ENCODE measurements at places on chromosomes 11 and 22.

- no peak for DNase-seq
Observed at GRCh38 chr11:15629690-15630321, 515.1 kb downstream of the INSC start.

- no peak for DNase-seq
Observed at GRCh38 chr11:115645631-115646317, 141.6 kb upstream of the CADM1 start.

DNA sequence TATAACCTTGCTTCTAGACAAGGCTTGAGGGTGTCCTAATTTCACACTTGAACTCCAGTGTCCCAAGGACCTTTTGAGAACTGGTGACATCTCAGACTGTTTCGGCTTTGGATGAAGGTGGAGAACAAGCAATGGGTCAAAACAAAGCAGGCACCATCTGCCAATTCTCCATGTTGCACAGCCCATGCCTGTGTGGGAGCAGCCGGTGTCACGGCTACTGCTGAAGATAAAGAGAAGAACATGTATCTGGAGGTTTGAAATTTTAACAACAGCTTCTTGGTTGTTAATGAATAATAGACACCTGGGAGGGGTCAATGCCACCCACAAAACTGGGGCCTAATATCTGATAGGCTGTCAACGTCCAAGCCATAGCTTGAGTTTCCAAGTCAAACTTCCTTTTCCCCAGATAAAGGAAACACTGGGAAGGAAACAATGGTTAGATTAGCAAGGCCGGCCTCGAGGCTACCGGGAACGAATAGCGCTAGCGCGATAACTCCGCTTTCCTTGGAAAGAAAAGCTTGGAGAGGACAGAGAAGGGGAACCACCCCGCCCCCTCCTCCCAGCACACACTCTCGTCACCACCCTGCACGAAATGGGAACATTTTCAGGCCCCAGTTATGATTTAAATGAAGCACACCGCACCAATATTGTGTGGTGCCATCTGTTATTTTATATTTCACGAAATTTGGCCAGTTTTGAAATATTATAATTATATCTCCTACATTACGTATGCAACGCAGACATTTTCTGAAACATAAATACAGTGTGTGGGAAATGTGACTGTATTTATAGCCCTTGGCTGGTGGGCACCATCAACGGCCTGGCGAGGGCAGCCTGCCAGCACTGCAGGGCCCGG lies 21.8 kb upstream of the OPCML start:
- DNase-seq = no peak

DNA sequence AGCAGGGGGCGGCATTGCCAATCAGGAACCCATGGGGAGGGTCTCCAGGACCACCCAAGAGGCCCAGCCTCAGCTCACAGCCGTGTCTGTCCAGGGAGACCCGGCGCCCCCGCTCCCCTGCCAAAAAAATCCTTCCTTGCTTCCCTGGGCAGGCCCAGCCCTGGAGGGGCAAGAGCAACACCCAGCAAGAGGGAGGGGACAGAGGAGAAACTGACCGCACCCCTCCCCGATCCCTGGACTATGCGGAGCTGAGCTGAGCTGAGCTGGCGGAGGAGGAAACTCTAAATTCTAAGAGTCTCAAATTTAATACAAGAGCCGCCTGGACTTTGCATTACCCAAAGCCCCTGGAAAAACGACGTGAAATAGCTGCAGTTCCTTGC lies 52.0 kb upstream of the SHISAL1 start:
- no peak for DNase-seq

GRCh38 chr11:66373265-66373664 lies 1.7 kb upstream of the SLC29A2 start:
- no peak for DNase-seq

GRCh38 chr11:100808904-100809491 lies 121.9 kb downstream of the ARHGAP42 start:
- no peak for DNase-seq

DNA sequence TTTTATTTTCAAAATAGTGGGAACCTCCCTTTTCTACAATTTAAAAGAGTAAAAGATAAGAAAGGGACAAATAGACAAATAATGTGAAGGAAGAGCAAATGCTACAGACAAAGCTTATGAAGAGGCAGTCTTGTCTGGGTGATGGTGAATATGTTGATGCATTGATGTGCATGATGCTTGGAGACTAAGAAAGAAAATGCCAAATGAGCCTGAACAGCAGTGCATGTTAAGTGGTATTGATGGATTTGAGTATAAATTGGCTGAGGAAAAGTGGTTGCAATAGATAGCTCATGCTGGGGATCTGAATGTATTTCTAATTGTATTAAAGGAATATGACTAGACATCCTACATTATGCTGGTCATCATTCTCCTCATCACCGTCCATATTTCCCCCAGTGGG lies 268.6 kb upstream of the ANO5 start:
- no peak for DNase-seq

GRCh38 chr11:60905047-60905446 lies 1.3 kb downstream of the PRPF19 start:
- DNase-seq = no peak

DNA sequence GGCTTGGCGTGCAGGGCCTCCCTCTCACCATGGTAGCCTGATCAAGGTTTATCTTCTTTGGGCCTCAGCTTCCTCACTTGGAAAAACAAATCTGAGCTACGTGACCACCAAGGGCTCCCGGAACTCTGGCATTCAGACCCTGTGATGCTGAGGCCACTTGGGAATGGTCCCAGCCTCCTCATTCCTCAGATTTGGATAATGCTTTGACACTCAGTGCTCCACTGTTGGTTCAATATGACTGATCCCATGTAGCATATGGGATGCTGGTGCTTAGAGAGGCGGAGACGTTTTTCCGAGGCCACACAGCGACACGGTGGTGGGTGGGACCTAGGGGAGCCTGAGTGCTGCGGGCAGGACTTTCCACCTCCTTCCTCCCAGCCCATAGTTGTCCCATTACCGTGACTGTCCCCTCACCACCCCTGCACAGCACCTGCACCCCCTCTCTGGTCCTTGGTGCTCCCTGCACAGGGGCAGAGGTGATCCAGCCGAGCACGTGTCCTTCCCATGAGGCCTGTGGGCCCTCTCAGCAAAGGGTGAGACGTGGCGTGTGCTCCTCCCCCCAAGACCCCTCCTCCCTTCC lies 23.1 kb downstream of the MB start:
- DNase-seq = no peak

DNA sequence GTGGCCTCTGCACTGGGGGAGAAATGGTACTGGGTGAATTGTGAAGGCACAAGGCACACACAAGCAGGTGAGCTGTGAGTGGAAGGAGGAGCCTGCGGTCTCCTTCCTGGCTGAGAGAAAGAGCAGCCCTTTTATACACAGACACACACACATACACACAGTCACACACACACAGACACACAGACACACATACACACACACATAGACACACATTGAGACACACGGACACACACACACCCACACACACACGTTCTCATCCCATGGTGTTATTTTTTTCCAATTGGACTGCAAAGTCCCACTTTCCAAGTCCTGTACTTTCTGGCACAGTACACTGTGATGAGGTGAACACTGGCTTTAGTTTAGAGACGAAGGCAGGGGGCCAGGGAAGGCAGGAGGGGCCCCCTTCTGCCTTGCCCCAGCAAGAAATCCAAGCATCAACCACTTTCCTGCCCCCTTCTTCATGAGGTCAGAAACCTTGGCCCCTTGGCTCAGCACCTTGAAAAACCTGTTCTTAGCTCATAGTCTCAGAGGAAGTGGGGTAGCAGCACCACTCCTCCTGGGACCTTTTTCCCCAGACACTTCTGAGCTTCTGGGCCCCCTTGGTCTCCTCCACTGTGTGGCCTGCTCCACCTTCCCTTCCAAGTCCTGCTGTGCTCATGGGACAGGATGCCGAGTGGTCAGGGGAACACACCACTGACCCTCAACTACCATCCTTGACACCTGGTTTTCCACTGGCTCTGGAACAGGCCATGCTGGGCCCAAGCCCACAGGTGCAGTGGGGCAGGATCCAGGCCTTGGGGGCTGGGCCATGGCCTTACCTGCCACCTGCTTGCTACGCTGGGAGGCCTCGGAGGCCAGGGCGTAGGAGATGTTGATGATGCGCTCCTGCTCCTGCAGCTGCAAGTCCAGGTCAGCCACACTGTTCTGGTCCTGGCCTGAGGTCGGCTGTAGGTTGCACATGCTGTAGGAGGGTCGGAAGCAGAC lies 43.8 kb downstream of the C11orf58 start:
- DNase-seq = no peak

GRCh38 chr11:73461335-73461840 lies 85.2 kb downstream of the RELT start:
- no peak for DNase-seq

- no peak for DNase-seq
Observed at GRCh38 chr11:35321532-35322317, 97.6 kb downstream of the SLC1A2 start.

DNA sequence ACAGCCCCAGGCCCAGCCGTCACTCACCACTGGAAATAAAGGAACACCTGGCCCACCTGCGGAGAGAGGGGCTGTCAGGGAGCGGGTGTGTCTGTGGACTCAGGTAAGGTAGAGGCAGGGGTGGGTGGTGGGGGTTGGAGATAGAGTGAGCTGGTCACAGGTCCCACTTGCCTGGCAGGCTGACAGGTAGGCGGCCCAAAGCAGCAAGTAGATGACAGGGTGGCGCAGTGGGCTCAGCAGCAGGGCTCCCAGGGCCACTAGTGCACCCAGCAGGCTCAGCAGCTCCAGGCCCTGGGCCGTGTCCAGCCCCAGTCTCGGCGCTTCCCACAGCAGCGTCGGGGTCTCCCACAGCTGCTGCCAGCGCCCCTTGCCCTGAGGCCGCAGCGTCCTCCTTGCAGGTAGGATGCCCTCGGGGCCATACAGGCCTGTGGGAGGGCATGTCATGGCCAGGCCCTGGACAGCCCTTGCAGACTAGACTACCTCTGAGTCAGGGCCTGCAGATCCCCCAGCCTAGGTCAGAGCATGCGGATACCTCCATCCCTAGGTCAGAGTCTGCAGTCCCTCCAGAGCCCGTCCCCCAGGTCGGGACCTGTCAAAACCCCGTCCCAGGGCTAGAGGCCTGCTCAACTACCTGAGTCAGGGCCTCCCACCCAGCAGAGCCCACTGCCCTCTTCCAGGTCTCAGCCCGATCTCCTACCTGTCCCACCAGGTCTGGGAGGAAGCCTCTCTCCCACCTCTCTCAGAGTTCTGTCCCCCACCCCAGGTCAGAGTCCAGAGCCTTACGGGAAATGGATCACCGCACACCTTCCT lies 686 bp downstream of the LMF2 start:
- DNase-seq = no peak

DNA sequence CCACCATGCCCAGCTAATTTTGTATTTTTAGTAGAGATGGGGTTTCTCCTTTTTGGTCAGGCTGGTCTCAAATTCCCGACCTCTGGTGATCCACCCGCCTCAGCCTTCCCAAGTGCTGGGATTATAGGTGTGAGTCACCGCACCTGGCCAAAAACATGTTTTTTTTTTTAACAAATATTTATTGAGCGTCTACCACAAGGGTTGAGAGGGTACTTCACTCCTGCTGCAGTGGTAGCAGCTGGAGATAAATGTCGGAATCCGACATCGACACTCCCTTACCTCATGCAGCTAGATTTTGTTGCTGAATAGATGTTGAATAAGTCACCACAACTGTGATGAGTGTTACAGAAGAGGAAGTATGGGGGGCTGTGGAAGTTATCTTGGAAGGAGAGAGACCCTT lies 971 bp downstream of the DNAJB13 start:
- DNase-seq = no peak

GRCh38 chr22:43039800-43040199 lies 24.9 kb upstream of the PACSIN2 start:
- DNase-seq = no peak

- no peak for DNase-seq
Observed at GRCh38 chr11:119423509-119424254, 710 bp upstream of the THY1 start.

DNA sequence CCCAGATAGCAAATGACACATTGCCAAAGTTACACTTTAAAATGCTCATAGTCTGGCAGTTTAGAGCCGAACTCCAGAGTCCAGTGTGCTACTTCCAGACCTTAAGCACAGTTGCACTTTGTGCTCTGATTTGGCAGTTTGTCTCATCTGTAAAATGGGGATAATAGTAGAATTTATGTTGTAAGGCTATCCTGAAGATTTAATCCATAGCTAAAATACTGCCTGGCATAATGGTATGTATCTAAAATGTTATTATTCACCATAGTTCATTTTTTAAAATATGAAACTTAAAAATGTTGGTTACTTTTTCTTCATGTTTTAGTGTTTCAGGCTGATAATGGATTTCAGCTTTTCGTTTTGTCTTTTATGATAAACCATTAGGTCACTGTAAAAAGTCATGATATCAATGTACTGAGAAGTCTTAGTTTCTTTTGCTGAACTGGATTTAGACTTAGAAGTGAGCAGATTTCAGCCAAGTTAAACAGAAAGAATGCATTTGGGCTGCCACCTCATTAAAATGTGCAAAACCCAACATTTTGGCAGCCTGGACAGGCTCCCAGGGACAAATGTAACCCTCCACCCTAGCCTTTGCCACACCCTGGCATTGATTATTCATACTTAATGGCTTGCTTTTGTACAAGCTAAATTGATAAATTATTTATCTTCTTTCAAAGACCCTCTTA lies 933 bp downstream of the OLFML1 start:
- DNase-seq = no peak

DNA sequence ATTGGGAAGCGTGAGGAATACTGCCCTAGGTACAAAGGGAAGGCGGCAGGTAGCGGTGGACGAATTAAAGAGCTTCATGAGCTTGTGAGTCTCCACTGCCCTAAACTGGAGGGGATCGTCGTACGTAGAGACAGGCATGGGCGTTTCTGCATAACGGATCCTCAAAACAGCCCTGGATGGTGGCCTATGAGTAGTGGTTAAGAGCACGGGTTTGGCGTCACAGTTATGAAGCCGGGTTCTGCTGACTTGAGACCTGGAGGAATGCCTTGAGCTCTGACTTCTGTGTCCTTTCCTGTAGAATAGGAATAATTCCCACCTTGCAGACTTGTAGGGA lies 335 bp downstream of the TMEM138 start:
- DNase-seq = peak; percentile 19

DNA sequence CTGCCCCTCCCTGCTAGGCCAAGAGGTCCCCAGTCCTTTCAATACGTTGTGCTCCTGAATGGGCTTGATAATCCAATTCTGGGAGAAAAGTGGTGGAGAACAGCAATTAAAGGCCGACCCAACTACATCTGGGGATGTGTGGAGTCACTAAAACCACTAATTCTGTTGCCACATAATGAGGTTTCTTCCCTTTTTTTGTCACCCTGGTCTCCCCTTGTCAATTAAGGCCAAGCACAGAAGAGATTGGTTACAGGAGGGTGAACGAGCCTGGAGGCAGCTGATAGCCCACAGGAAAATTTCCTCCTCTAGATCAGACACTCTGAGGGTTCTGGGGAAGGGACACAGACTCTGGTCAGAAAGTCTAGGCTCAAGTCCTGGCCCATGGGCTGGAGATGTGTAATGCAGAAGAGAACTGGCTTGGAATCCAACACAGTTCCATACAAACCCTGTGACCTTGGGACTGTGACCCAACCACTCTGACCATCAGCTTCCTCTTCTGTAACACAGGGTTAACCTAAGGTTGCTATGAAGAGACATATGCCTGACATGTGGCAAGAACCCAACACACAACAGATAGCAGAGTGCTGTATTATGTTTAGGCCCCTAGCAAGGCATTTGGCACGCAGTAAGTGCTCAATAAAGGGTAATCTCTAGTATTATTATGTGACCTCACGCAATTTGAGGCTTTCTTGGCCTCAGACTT lies 146.4 kb downstream of the CHST1 start:
- no peak for DNase-seq

- DNase-seq = no peak
Observed at GRCh38 chr11:90204832-90205646, 17.8 kb downstream of the CHORDC1 start.
